ENCODE measurements at places on chromosomes 2 and 18.
A peak's percentile ranks its signal among the peaks of the same experiment; 100 is the strongest.

- DNase-seq: no peak
- H3K4me3 ChIP-seq: no peak overlapping the region
- H3K27me3 ChIP-seq: no peaks in the 10 kb centered on the region
- peaks cover 21% of the 10 kb centered on the region for H3K4me1 ChIP-seq
- no peak overlapping the region for H3K27ac ChIP-seq
Measured at GRCh38 chr2:127826047-127826446, 15.1 kb upstream of the WDR33 start.

DNA sequence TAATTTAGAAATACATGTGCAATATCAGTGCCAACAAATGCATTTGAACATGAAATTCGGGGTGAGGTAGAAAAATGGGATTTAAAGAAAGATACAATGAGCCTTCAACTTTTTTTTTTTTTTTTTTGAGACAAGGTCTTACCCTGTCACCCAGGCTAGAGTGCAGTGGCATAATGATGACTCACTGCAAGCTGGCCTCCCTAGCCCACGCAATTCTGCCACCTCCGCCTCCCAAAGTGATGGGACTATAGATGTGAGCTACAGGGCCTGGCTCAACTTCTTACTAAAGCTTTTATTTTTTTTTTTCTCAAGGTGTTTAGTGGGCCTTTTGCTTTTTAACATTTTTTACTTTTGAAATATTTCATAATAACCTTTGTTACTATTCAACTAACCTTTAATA lies 365.6 kb downstream of the LRRTM4 start:
- no peak for DNase-seq
- no peaks in the 10 kb centered on the region for H3K36me3 ChIP-seq
- no peak overlapping the region for H3K4me3 ChIP-seq
- no peak overlapping the region for H3K27ac ChIP-seq
- H3K4me1 ChIP-seq: no peaks in the 10 kb centered on the region
- H3K27me3 ChIP-seq: no peaks in the 10 kb centered on the region

DNA sequence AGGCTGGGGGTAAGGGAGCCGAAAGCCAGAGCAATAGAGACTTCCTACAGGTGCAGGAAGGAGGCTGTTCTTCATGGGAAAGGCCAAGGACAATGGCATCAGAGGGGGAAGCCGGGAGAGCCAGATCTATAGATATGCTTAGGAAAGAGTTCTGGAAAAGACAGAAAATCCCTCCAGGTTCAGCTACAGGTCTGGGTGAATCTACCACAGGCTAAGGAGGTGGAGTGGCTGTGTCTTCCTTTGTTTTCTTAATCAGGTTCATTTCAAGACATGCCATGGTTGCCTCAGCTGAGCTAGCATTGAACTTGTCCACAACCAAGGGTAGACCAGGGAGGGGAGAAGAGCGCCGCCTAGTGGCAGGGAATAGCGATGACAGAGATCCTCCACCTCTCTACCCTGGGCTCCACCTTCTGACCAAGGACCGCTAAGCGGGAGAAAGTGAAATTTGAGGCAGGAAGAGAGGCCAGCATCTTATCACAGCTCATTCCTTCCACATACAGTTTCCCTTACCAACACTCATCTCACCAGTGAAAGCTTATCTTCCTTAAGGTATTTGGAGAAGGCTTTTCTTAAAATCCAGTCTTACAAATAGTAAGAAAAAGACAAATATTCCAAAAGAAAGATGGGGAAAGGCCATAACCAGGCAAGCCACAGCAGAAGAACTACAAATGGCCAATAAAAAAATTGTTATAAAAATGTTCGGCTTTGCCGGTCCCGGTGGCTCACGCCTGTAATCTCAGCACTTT lies 74.2 kb downstream of the VIT start:
- no peak overlapping the region for H3K27ac ChIP-seq
- no peaks in the 10 kb centered on the region for H3K4me1 ChIP-seq
- DNase-seq: peak; percentile 5
- H3K27me3 ChIP-seq: peaks cover 4% of the 10 kb centered on the region

- H3K4me3 ChIP-seq: no peak overlapping the region
- no peak overlapping the region for H3K27ac ChIP-seq
- no peaks in the 10 kb centered on the region for H3K4me1 ChIP-seq
Measured at GRCh38 chr2:215537611-215538010, 101.7 kb upstream of the FN1 start.

DNA sequence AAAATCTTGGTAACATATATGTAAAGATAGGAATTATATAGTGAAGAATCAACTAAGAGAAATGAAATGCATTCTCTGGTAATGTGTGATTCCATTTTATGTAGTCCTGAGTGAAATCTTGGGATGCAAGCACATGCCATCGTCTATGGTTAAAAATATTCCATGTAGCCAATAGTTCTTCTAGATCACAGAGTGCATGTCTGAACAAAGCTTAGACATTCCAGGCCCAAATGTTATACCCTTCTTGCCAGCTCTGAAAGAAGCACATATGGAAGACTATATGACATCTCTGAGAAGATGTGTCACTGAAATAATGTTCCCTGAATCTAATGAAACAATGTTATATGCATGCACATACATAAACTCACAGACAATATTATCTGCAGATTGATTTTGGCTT lies 92.3 kb upstream of the TFPI start:
- no peaks in the 10 kb centered on the region for H3K36me3 ChIP-seq
- H3K27me3 ChIP-seq: no peaks in the 10 kb centered on the region
- H3K27ac ChIP-seq: no peak overlapping the region
- H3K4me1 ChIP-seq: no peaks in the 10 kb centered on the region

- no peak overlapping the region for H3K27ac ChIP-seq
- no peak overlapping the region for H3K4me3 ChIP-seq
- H3K27me3 ChIP-seq: peaks cover 7% of the 10 kb centered on the region
- H3K36me3 ChIP-seq: no peaks in the 10 kb centered on the region
Measured at GRCh38 chr18:34773961-34774766, 64.1 kb downstream of the DTNA start.

DNA sequence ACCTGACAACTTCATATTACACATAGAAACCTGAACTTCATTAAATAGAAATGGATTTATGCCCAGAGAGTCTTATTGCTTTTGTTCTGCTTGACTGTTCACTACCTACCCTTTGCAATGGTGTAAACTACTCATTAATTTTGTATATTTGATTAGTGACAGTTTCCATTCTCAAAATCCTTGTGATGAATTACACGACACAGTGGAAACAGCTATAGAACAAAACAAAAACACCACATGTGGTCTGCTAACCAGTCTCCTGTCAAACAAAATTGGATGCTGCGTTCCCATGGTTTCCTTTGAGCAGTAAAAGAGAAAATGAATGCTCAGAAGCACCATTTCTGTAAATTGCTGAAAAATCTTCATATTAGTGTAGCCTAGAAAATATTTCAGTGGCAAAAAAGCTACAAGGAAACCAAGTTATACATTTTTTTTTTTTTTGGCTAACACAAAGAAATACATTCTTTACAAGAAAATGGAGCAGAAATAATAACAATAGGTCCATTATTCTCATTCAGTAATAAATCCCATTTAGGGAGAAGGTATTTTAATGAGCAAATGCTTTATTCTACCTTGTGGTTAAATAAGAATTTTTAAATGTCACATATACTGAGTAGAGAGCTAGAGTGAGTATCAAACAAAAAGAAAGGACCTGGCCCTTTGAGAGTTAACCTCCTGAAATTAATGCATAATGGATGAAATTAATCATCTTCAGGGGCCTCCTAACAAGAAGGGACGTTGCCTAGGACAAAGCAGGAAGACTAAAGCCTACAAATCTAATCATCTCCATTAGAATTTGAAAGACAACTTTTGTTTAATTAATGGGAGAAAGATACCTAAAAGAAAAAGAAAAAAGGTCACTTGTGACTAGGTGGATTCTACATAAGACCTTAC lies 355.1 kb upstream of the ZC3H15 start:
- no peak overlapping the region for H3K27ac ChIP-seq
- H3K4me3 ChIP-seq: no peak overlapping the region
- H3K36me3 ChIP-seq: no peaks in the 10 kb centered on the region
- DNase-seq: no peak

GRCh38 chr2:25194576-25195122 lies 26.3 kb upstream of the POMC start:
- peaks cover 7% of the 10 kb centered on the region for H3K27me3 ChIP-seq
- H3K4me1 ChIP-seq: no peaks in the 10 kb centered on the region
- H3K36me3 ChIP-seq: no peaks in the 10 kb centered on the region
- no peak overlapping the region for H3K27ac ChIP-seq
- no peak for DNase-seq
- no peak overlapping the region for H3K4me3 ChIP-seq

DNA sequence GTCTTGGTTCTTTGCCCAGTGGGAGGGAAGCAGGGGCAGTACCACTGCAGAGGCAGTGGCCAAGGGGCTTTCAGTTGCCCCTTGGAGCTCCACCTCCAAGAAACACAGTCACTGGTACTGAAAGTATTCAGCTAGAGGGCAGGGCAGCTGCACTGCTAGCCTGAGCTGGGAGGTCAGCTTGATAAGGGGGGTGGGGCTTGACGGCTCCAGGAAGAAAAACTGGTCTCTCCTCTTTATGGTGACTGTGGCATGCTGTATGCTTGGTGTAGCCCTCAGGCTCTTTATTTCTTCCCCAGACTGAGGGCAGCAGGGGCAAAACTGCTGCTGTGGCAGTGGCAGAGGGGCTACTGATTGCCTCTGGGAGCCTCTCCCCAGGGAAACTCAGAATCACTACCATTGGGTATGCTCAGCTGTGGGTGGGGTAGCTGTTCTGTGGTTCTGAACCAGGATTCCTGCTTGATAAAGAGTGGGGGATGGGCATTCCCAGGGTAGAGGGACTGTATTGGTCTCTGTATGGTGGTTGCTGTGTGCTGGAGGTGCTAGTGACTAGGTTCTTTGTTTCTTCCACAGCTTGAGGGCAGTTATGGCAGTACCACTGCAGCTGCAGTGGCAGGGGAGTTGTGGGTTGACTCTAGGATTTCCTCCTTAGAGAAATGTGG lies 134.6 kb upstream of the SCN7A start:
- no peaks in the 10 kb centered on the region for H3K27me3 ChIP-seq
- no peak overlapping the region for H3K27ac ChIP-seq
- DNase-seq: no peak
- H3K4me1 ChIP-seq: no peaks in the 10 kb centered on the region
- no peak overlapping the region for H3K4me3 ChIP-seq
- no peaks in the 10 kb centered on the region for H3K36me3 ChIP-seq

DNA sequence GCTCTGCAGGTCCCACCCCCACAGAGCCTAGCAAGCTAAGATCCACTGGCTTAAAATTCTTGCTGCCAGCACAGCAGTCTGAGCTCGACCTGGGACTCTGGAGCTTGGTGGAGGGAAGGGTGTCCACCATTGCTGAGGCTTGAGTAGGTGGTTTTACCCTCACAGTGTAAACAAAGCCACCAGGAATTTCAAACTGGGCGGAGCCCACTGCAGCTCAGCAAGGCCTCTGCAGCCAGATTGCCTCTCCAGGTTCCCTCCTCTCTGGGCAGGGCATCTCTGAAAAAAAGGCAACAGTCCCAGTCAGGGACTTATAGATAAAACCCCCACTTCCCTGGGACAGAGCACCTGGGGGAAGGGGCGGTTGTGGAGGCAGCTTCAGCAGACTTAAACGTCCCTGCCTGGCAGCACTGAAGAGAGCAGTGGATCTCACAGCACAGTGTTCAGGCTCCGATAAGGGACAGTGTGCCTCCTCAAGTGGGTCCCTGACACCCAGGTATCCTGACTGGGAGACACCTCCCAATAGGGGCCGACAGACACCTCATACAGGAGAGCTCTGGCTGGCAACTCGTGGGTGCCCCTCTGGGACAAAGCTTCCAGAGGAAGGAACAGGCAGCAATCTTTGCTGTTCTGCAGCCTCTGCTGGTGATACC lies 20.0 kb upstream of the NEMP2 start:
- no peaks in the 10 kb centered on the region for H3K36me3 ChIP-seq
- no peak overlapping the region for H3K27ac ChIP-seq
- no peak overlapping the region for H3K4me3 ChIP-seq
- DNase-seq: no peak

DNA sequence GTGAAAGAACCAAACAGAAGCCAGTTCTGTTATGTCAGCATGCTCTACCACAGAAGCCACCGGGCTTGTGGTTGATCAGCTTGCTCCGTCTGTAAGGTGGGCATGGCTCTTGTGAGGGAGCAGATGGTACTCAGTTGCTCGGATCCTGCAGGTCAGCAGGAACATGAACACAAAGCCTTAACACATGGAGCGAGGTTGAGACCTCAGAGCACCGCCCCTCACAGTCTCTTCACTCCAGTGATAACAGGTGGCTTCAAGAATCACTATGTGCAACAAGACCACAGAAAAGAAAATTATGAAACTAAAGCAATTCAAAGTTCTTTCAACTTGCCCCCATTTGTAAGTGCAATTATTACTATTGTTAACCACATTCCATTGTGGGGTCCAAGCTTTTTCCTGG lies 72.1 kb downstream of the OSBPL6 start:
- DNase-seq: no peak
- H3K27ac ChIP-seq: no peak overlapping the region
- H3K4me3 ChIP-seq: no peak overlapping the region
- H3K4me1 ChIP-seq: no peaks in the 10 kb centered on the region

- no peaks in the 10 kb centered on the region for H3K36me3 ChIP-seq
- no peaks in the 10 kb centered on the region for H3K4me1 ChIP-seq
- H3K27me3 ChIP-seq: no peaks in the 10 kb centered on the region
- no peak overlapping the region for H3K4me3 ChIP-seq
- no peak overlapping the region for H3K27ac ChIP-seq
- no peak for DNase-seq
Measured at GRCh38 chr2:157508676-157509075, 64.8 kb upstream of the CYTIP start.

- DNase-seq: no peak
- no peak overlapping the region for H3K4me3 ChIP-seq
- H3K4me1 ChIP-seq: no peaks in the 10 kb centered on the region
- no peaks in the 10 kb centered on the region for H3K27me3 ChIP-seq
- no peak overlapping the region for H3K27ac ChIP-seq
Measured at GRCh38 chr2:140892436-140892835, 1238.4 kb downstream of the LRP1B start.

GRCh38 chr2:109473616-109474318 lies 140.0 kb downstream of the SEPTIN10 start:
- no peaks in the 10 kb centered on the region for H3K36me3 ChIP-seq
- H3K27ac ChIP-seq: no peak overlapping the region
- no peaks in the 10 kb centered on the region for H3K4me1 ChIP-seq
- no peak for DNase-seq

- H3K27me3 ChIP-seq: peaks cover 6% of the 10 kb centered on the region
- no peak overlapping the region for H3K4me3 ChIP-seq
- no peak for DNase-seq
- no peak overlapping the region for H3K27ac ChIP-seq
- H3K4me1 ChIP-seq: no peaks in the 10 kb centered on the region
Measured at GRCh38 chr2:11629851-11630250, 40.1 kb downstream of the NTSR2 start.

DNA sequence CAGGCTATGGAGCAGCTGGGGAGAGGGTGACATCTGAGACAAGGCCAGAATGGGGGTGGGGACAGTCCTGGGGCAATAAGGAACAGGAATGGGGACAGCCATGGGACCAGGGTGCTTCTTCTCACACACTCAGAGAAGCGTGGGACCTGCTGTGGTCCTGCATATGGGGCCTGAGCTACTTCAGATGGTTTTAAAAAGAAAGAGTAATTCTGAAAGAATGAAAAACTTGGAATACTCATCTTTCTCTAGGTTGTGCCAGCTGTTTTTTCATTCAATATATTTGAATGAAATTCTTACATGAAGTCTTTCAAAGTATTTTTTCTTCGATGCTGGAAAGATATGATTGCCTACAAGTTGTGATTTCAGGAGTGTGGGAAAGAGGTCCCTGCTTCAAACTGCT lies 227.5 kb upstream of the APCDD1 start:
- no peaks in the 10 kb centered on the region for H3K36me3 ChIP-seq
- no peak overlapping the region for H3K27ac ChIP-seq
- no peak for DNase-seq
- H3K27me3 ChIP-seq: no peaks in the 10 kb centered on the region

- no peak overlapping the region for H3K27ac ChIP-seq
- H3K4me3 ChIP-seq: no peak overlapping the region
- no peaks in the 10 kb centered on the region for H3K36me3 ChIP-seq
- H3K27me3 ChIP-seq: no peaks in the 10 kb centered on the region
- H3K4me1 ChIP-seq: no peaks in the 10 kb centered on the region
- no peak for DNase-seq
Measured at GRCh38 chr2:8438476-8438875, 243.4 kb upstream of the ID2 start.
